ENCODE measurements at places on chromosomes 2 and 18. TPM values are rescaled to one million over a fixed set of nuclear protein-coding genes. Genes with fewer than 3 reads are reported as not detected.
A peak's percentile ranks its signal among the peaks of the same experiment; 100 is the strongest.

GRCh38 chr2:68853915-68854314, 17.3 kb downstream of the BMP10 start:
- no peak for DNase-seq

GRCh38 chr2:1722692-1723091, 21.6 kb downstream of the PXDN start:
- DNase-seq, result no peak

GRCh38 chr2:74648009-74648443, at the start of gene M1AP:
Gene M1AP, minus strand, starts transcription at chr2:74648330. Its CDS starts 8,055 bp downstream, at chr2:74640275.
- DNase-seq, result no peak

DNA sequence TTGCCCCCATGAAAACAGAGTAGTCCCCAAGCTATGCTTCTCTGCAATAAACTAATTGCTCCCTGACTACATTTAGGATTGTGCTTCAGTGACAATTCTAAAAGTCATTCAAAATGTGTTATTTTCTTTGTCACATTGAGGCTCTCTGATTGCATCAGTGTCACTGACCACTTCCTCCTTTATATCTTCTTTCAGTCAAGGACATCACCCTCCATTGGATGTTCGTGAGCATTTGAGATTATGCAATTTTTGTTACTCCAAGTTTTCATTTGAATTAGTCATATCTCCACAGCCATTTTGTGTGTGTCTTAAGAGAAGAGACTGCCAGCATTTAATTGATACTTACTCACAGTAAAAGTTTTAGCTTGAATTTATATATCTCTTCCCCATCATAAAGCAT, 780.8 kb upstream of the GCFC2 start:
- no peak for DNase-seq

GRCh38 chr18:79608535-79608934, 71.1 kb upstream of the CTDP1 start:
- no peak for DNase-seq

- DNase-seq, result no peak
These were observed 281.4 kb upstream of the CELF4 start for GRCh38 chr18:37846996-37847395.

- peak; percentile 30 for DNase-seq
These were observed 36.0 kb upstream of the STAT1 start for GRCh38 chr2:191049728-191050639.

DNA sequence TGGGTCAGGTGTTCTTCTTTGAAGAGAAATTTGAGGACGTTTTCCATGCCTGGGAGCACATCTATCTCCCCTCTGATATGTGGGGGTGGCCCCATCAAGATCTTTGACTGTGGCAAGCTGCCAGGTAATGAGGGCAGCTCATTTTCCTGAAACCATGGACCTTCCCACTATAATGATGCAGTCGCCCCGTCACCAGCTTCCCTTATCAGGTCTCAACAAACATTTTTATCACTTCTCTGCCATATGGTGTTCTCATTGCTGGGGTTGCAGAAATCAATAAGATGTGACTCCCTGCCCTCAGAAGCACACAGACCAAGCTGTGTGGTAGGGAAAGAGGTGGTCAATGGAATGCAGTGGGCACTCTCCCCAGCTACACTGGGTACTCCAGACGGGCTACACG, 48.4 kb upstream of the B3GNT7 start:
- DNase-seq, result no peak

DNA sequence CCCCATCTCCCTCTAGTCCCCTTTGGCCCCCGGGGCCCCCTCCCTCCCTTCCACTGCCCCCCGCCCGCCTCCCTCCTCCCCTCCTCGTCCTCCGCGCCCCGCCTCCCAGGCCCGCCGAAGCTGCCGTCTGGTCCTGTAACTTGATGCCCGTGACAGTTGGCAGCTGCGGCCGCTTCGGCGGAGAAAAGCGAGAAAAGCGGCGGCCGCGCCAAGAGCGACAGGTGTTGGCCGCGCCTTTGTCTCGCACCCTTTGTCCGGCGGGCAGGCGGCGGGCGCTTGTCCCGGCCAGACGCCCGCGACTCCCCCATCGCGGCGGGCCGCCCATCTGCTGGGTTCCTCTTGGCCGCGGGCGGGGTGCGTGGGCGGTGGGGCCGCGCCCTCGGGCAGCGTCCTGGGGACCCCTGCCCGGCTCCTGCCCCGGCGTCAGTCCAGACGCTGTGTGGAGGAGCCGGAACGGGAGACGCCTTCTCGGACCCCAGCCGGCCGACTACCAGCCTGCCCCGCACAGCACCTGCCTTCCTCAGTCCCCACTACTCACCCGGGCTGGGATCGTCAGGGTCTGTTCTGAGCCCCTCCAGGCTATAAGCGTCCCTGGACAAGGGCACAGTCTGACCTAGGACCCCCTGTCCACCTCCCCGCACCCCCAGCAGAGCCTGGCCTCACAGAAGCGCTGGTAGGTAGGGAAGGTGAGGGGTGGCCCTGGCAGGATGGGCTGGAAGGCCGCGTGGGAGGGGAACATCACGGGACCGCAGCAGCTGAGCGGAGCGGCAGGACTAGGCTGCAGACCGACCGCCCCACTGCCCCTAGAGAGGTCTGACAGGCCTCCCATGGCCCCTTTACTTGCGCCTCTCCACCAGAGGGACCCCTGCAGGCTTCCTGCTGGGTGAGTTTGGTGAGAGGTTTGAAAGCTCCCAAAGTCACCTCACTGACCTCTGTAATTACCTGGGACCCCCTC, 1.2 kb upstream of the HES6 start:
- peak; percentile 73 for DNase-seq

- DNase-seq, result no peak
These were observed 90.6 kb upstream of the LDAH start for GRCh38 chr2:20913491-20913890.

- DNase-seq, result no peak
These were observed 2.2 kb downstream of the STAMBP start for GRCh38 chr2:73830871-73831401.

- DNase-seq, result no peak
These were observed 31.9 kb upstream of the EMILIN2 start for GRCh38 chr18:2814928-2815327.

GRCh38 chr2:217301142-217301925, 441.5 kb upstream of the TNP1 start:
- no peak for DNase-seq

DNA sequence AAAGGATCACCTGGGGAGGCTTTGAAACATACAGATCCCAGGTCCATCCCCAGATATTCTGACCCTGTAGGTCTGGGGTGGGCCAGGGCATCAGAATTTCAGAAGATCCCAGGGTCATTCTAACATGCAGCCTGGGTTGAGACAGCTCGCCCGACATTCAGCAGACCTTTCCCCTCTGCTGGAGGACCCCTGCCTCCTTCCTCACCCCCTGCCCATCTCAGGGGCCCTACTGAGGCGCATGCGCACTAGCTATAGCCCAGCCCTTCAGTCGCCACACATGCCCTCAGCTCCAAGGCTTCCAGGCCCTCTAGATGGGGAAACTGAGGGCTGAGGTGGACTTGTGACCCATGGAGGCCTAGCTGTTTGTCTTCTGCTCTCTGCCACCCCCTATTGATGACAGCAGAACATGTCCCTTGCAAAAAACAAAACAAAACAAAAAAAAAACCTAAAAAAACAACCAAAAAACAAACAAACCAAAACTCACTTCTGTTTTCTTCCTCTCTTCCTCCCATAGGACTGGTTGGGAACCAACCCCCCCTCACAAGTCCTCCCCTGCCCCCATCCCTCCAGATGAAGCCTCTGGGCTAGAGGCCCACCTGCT, 91.3 kb downstream of the ZBTB7C start:
- DNase-seq, result no peak

DNA sequence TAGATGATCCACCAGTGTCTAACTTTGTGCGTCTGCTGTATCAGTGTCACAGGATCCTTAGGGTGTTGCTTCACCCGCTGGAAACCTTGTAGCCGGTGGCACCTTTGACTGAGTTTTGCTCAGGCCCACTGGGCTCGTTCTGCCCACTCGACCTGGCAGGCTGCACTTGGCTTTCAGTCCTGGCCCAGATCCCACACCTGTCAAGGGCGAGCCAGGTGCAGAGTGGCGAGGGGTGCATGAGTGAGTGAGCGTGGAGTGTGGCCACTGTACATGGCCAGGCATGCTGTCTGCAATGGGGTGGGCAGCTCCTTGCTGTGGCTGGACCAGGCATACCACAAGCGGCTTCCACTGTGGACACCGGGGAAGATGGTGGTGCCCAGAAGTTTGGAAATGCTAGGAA, 179.0 kb downstream of the FAM210A start:
- DNase-seq, result no peak

- DNase-seq, result no peak
These were observed 246.2 kb downstream of the XIRP2 start for GRCh38 chr2:167134381-167135072.

- DNase-seq, result no peak
These were observed 30.8 kb downstream of the CCDC93 start for GRCh38 chr2:117983040-117983439.

- DNase-seq, result no peak
These were observed 144.3 kb downstream of the TFCP2L1 start for GRCh38 chr2:121140734-121141133.

DNA sequence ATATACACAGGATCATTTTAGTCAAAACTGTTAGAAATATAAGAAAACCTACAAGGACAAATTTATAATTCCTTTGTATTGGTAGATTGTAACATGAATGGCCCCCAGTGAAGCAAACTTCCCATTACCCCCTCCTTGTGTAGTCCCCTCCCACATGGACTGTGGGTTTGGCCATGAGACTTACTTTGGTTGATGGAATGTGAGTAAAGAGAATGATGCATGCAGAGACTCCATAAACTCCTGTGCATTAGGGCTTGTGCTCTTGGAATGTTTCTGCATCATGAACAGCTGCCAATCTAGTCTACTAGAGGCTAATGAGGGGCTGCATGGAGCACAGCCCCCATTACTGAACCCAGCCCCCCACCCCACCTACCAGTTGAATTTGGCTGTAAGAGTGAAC, 8.3 kb upstream of the TGFA start:
- DNase-seq, result no peak

DNA sequence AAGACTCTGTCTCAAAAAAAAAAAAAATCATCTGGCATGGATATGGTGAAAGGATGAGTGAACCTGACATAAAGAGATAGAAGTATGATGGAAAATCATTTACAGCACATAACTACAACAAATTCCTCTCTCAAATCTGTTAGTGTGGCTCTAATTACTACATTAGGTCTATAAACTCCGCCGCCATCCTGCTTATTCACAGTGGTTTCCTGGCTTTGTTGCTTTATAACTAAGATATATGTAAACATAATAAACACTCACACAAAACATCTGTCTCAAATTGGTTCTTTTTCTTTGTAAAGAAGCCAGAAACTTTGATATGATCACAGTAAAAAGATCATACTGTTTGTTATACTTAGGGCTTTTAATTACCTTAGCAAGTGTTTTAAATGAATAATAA, 412.6 kb upstream of the FAM98A start:
- no peak for DNase-seq

GRCh38 chr2:55157474-55157884, 74.6 kb downstream of the CLHC1 start:
- DNase-seq, result no peak

- no peak for DNase-seq
These were observed 36.6 kb downstream of the TIMM21 start for GRCh38 chr18:74184875-74185274.

GRCh38 chr2:112829101-112829960, 7.2 kb downstream of the IL1B start:
- no peak for DNase-seq

DNA sequence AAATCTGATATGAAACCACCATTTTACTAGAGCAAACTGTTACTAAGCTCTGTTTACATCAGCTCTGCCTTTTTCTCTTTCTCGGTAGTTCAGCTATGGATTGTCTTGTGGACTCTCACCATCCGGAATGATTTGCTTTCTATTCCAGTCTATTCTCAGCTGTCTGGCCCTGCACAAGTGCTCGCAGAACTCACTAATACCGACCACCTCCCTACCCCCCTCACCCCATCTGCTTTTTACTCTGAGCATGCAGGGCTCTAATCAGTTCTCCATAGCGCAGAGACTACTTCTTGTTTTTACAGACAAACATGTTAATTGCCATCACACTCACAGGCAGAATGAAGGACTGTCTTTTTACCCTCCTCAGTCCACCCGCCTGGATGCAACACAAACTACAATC, 180.7 kb upstream of the POU3F3 start:
- no peak for DNase-seq

DNA sequence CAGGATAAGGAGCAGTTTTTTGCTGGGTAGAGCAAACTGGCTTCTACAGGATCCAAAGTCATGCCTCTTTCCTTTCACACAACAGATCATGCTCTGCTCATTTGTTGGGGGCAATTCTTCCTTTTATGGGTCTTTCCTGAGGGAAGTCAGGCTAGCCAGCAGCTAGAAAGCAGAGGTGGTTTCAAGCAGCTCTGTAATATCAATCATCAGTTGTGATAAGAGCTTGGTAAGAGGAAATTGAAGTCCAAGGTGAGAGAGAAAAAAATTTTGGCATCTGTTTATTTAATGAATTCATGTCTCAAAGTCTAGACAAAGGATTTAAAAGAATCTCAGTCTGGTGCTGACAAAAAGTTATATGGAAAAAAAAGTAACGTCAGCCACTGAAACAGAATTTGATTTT, 6.2 kb downstream of the TMEM87B start:
- DNase-seq, result no peak

GRCh38 chr18:61817086-61817485, 75.7 kb downstream of the RNF152 start:
- no peak for DNase-seq

- no peak for DNase-seq
These were observed 1383.8 kb upstream of the ACVR2A start for GRCh38 chr2:146461068-146461467.

DNA sequence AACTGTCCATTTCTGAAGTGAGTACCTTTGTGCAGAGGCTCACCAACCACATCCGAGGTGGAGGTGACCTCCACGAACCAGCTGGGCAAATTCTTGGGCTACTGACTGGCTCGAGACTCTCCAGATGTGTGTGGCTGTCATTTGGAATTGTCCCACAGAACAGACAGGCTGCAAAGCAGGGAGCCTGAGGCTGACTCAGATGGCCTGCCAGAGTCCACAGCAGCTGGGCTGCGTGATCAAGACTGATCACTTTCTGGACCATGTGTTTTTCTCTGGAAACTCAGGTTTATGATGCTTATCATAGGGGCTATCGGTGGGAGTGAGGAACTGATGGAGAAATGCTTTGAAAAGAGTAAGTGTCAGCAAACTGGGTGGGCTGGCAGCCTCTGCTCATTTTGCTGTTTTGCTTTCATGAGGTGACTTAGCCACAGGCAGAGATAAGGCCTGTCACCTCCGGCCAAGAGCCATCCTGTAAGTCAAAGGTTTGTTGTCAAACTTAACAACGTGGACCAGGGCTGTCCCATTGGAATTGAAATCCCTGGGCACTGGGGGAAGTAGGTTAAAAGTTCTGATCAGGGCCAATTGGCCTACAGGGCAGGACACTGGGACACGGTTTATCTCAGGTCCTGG, 120.4 kb downstream of the LIPG start:
- DNase-seq, result no peak

GRCh38 chr18:4851301-4851976, 345.6 kb downstream of the AKAIN1 start:
- DNase-seq, result no peak

Gene TLX2
- polyA plus RNA-seq, result 0.07 TPM

Gene GCFC2
- 60.7 TPM for polyA plus RNA-seq

Gene SLC1A4
- 6.0 TPM for polyA plus RNA-seq

Gene CRYBA2
- polyA plus RNA-seq, result not detected

Gene RTP5
- not detected for polyA plus RNA-seq

Gene CXCR1
- not detected for polyA plus RNA-seq

Gene CNDP1
- 1.6 TPM for polyA plus RNA-seq
